Hematopoietic multipotent progenitor cell treated with erythropoietin and hydrocortisone succinate and interleukin-3 and kit ligand, for 8 days (in vitro differentiated cells): ENCODE measurements at places on chromosomes 3 and 15.

DNA sequence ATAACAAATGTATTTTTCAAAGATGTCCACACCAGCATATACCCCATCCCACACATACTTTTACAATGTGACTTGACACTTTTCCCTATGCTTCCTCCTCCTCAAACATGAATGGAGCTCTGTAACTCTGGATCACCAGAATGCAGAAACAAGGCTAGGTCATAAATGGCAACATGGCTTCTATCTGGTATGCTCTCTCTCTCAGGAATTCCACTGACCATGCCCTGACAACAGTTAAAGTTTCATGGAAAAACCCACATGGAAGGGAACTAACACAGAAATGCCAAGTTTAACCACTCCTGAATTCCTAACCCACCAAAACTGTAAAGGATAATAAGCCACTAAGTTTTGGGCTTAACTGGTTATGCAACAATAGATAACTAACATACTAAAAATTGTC is 19.9 kb downstream of the MYO9A start:
- DNase-seq, result no peak

DNA sequence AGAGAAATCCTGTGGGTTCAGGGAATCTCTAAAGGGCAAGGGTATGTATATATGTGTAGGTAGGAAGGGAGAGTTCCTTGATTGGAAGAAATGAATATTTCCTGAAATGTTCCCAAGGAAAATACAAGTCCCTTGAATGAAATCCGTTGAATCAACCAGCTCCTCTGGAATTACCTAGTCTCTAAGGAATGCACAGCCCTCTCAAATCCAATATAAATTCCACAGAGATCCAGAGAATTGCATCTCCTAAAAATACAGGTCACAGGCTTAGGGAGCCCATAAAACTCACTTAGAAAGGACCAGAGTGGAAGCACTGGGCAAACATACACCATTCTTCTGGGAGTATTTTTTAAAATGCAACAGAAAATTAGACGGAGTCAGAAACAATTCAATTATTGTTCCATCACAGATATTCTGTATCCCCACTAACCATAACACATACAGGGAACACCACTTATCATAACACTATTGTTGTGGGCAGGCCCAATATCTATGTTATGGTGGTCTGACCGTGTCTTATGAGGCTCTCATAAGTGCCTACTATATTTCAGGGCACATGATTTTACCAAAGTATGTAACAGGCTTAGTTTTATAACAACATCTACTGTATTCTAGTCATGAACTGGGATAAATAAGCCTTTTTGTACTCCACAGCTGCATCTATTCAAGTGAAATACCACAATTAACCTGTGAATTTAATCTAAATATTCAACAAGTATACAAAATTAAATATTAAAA is 43.7 kb downstream of the IGSF11 start:
- no peak for DNase-seq

DNA sequence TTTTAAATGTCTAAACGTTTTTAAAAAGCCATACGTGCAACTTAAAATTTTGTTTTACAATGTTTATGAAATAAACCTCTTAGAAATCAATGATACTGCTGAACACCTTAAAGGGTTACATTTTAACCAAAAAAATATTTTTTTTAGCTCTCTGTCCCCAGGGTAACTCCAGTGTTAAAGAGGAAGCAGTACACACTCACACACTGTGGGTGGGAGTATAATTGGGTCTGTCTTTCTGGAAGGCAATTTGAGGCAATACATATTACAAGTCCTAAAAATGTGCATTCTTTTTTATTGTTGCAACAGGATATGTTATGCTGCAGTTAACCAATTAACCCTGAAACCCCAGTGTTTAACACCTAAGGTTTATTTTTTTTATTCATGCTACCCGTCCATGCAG is 34.1 kb downstream of the WHAMM start:
- DNase-seq, result no peak

GRCh38 chr15:59543721-59544547 is 67.6 kb upstream of the GCNT3 start:
- no peak for DNase-seq

- DNase-seq, result peak; percentile 64
Observed at GRCh38 chr15:98888820-98889479, 118.6 kb downstream of the PGPEP1L start.

DNA sequence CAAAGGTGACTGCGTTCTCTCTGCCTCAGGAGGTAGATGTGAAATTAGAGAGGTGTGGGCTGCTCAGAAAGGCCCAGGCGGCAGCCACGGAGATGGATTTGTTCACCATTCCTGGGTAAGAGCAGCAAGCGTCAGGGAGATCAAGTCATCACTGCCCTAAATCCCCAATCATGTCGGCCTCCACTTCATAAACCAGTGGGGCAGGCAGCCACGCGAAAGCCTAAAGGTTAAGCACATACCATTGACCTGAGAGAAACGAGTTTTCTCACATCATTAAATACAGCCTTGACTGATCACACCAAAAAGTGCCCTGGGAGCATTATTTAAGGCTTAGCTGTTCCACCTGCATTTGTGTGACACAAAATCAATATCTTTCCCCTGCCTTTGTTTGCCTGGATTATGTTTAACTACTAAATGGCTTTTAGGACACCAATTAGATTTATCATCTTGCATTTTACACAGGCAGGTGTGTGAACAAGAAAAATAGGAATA is 50.7 kb upstream of the FOXB1 start:
- DNase-seq, result no peak
